ENCODE measurements at places on chromosomes 5 and 9.

DNA sequence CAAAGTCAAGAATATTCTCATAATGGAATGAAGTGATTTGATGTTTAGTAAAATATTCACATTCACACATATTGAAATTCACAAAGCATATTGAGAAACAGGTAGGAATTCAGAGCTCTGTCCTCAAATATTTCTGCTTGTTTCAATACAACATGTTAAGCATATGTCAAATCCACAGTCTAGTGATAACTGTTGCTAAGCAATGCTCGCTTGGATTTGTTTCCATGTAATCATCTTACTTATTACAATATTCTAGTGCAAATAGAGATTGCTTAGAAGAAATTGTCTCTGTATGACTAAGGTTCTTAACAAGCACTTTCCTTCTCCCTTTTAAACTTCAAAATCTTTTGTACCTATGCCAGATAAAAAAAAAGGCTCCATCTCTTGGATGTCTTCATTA, 995.7 kb downstream of the CDH18 start:
- DNase-seq = no peak

DNA sequence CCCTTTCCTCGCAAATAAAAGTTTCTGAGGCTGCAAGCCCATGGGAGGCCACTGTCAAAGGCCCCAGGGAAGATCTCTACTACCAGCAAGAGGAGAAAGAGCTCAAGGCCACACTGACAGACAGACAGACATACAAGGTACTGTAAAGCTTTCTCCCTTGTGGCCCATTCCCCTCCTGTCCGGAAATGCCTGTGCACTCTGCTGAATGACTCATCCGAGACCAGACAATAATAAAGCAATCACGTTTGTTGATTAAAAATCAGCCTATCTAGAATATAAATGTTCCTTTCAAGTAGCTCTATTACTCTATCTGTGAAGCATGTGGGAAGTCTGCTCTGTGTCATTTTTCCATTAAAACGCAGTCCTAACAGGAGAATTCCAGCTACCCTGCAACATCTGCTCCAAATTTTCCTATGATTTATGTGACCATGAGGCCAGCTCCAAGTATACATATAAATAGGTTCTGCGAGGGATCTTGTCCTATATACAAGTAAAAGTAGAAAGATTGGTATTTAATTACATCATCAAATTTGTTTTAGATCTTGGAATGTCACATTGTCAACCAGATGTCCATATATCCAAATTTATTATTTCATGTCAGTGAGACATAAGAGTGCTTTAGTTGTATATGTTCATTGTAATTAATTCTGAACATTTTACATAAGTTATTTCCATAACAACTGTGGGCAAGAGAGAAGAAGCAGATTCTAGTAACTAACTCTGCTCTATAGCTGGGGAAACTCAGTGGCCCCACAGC, 34.7 kb upstream of the TGFBI start:
- no peak for DNase-seq

DNA sequence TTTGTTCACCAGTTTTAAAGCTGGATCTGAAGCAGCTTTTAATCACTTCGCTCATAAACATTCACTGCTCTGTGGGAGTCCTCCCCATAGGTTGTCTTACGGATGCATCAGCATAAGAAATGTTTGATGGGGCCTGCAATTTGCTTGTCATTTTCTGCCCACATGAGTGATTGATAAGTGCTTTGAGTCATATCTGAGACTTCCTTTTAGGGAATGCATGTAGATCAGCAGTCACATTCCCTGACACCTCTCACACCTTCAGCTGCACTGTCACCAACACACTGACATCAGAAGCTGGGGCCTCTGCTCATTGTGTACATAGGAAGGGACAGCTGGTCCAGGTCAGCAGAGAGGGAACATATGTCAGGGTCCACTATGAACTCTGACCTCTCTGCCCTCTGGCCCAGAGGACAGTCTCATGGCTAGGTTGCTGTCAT, 84.1 kb upstream of the SPATA31D4 start:
- DNase-seq = no peak

- no peak for DNase-seq
Observed at GRCh38 chr9:109868722-109869121, 88.7 kb downstream of the PALM2AKAP2 start.

DNA sequence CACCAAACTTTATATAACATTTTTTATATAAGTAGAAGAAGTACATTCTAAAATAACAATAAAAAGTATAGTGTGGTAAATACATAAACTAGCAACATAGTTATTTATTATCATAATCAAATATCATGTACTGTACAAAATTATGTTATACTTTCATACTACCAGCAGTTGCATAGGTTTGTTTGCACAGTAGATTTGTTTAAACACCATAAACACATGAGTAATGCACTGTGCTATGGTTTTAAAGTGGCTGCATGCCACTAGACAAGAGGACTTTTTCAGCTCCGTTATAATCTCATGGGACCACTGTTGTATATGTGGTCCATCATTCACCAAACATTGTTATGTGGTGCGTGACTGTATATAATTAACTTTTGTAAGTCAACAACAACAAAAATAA, 137.6 kb downstream of the DRD1 start:
- no peak for DNase-seq

DNA sequence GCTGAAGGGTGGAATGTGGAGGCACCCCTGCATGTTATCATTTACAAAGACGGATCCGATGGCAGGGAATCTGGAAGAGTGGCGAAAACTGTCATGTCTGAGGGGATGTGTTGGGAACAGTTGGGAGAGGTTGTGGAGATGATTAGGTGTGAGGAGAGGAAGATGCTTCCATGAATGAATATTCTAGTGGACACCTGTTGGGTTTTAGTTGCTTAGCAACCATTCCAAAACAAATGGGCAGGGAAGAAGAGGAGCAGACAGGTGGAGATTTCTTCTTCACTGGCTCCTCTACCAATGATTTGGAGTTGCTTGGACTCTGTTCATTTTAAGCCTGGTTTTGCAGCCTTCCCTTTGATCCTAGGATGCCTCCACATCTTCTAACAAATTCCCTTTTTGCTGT, 465.3 kb upstream of the CLINT1 start:
- no peak for DNase-seq

DNA sequence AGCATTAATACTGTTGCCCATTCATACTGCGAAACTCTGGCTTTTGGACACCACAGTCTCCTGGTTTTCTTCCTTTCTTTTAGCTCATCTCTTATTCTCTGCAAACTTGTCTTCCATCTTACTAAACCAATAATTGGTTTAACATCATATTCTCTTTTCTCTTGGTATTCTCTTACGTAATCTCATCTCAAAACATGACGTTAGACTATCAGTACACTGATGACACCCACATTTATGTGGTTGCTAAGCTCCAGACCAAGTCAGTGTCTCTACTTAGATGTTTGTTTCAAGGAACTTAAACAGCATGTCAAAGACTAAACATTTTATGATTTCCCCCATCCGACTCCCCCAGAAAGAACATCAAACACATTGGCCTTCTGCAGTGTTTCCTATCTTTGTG, 2.1 kb downstream of the PRRC1 start:
- DNase-seq = no peak

DNA sequence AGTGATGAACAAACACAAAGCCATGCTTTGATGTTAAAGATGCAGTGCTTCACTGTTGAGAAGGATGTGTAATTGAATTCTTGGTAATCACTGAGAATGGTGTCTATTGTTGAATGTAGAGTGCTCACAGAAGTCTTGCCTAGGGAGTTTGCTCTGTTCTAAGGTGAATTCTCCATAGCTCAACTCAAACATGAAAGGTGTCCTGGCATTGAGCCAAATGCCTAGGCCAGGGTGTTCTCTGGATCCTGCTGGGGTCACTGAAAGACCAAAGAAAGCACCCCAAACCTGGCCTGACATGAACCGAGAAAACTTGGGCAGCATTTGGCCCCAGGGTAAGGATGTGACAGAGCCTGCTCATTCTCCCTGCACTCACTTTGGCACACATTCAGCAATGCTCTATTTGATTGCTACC, 217.3 kb downstream of the ARL15 start:
- DNase-seq = no peak

DNA sequence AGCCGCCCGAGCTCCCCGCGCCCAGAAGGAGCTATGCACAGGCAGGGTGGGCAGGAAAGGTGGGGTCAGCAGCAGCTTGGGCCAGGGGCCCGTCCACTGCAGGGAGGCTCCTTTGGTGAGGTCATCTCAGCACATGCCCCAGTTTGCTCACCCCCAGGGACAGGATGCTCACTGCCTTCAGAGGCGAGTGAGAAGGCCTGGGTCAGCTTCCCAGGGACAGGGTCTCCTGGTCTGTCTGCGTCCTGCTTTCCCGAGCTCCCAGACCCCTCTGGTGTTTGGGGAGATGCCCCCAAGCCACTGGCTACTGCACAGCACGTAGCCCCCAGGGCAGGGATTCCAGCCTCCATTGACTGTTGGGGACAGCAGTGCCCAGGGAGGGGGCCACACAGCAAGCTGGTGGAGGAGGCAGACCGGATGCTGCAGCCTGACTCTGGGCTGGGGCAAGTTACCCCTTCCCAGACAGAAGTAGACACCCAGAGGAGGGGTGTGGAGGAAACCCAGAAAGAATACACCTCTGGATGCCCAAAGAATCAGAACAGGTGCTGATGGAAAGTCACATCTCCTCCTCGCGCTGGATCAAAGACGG, 581 bp upstream of the SARDH start:
- no peak for DNase-seq

- DNase-seq = peak; percentile 34
Observed at GRCh38 chr9:93061791-93062763, 3.6 kb downstream of the SUSD3 start.

DNA sequence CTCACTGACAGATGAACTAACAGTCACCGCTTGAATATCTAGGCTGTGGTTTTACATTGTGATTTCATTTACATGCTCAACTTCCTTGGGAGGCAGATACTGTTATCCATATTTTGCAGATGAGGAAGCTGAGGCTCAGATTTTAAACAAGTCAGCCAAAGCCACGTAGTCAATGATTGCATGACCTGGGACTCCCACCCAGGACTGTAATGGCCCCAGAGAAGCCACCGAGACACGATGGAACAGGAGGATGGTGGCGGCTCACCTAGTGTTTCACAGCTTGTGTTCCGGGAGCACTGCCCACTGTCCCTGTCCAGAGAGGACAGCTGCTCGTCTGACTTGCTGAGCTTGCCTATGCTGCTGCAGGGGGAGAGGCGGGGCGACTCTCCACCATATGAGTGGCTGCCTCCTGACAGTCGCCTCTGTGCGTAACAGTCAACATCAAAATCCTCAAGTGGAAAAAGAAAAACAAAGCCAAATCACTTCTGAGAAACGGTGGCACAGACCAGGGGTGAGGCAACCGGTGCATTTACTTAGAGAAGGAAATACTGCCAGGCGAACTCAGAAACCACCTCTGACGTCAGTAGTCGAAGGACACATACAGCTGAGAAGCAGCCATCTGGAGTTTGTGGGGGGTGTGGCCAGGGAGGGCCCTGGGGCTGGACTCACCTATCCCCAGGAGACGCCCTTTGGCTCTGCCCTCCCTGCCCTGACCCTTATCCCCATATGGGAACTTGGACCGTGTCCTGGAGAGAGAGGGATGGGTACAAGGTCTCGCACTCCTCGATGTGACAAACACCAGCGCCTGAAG, 82.5 kb downstream of the PRRT1B start:
- DNase-seq = peak; percentile 85

DNA sequence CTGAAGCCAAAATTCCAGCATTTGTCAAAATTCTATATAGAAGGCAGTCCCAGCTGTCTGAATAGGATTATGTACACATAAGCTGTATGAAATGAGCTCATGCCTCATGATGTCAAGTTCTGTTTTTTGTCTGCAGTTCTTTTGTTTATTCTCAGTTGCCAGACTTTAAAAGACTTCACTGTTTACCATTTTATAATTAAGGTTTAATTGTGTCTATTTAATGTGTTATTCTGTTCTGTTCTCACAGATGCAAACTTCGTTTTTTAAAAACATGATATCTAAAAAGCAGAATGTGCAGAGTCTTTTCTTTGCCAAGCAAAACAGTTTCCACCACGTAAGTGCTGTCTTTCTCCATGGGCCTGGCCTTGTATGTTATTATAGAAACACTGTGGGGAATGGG, 31.1 kb downstream of the ERAP1 start:
- no peak for DNase-seq

- no peak for DNase-seq
Observed at GRCh38 chr5:151104795-151105194, 24.0 kb upstream of the TNIP1 start.

DNA sequence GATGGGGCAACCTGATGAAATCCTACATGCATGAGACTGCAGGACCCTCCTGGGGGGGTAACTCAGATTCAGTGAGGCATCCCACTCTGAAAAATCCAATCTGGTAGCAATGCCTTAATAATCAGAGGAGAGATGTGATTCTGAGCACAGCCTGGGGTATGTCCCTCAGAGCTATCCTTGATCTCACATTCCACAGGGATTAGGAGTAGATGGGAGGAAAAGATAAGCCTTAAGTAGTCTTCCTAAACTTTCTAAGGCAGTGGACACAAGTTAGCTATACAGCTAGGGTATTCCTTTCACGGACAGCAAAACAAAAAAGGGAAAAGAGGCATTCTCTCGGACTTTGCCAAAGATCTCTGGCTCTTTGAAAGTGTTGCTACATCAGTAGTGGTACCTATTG, 3.9 kb upstream of the SPATA9 start:
- DNase-seq = no peak

GRCh38 chr9:34580358-34580757, 9.2 kb downstream of the CNTFR start:
- no peak for DNase-seq

DNA sequence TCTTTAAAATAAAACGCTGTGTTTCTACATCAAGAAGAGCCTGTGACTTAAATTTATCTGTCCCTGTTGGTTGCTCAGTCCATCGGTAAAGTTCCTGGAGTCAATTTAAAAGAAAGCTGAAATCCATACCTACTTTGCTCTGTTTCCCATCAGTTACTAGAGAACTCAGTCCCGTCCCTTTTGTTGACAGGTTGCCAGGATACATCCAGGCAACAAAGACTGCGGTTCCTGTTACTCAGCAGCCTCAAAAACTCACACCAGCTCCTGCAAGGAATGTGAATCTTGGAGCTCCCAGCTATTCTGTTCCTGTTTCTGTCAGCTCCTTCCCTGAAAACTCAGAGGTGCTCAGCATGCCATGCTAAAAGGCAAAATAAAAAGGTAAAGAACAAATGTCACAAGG, at the start of gene ZNF474:
TSS of gene ZNF474 (plus strand) at position 241 of the 400 bp plus-strand sequence. CDS start 22,445 bp downstream, outside the sequence.
- DNase-seq = no peak

DNA sequence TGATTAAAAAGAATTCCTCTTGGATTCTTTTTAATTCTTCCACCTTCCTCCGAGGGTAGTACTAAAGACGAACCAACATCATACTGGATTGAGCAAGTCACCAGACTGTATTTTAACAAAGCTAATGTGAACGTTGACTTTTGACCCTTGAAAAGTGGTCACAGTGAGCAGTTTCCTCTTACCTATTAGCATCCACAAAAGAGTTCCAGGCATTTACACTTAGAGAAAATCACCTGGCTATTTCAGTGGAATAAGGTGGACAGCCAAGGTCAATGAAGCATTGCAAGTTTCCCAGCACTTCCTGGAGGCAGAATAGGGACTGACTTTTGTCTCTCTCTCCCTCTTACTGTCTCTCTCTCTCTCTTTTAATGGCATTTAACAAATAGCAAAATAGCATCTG, 145.1 kb upstream of the DAB2 start:
- no peak for DNase-seq

- DNase-seq = no peak
Observed at GRCh38 chr9:126853667-126854066, 6.8 kb upstream of the ZBTB34 start.

GRCh38 chr9:76887951-76888350, 18.0 kb downstream of the PRUNE2 start:
- DNase-seq = no peak

Measured in CD4-positive, alpha-beta T cell treated with Interleukin-12 subunit alpha and Interleukin-12 subunit beta, for 1 hour (primary cell).